AG20443 (cell line): ENCODE measurements at places on chromosomes 1 and 21.

DNA sequence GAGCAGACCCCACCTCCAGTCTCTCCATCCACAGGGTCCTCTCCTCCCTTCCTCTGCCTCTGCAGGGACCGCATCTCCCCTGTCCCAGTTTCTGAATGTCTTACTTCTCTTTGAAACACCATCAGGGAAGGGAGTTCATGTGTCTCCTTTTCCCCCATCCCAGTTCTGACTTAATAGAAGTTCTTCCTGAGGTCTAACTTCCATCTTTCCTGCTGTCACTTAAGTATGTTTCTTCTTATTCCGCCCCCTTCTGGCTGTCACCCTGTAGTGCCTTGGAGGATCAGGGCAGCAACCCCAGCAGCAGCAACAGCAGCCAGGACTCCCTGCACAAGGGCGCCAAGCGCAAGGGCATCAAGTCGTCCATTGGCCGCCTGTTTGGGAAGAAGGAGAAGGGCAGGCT, 29.3 kb downstream of the MYOG start:
- no peak for DNase-seq

DNA sequence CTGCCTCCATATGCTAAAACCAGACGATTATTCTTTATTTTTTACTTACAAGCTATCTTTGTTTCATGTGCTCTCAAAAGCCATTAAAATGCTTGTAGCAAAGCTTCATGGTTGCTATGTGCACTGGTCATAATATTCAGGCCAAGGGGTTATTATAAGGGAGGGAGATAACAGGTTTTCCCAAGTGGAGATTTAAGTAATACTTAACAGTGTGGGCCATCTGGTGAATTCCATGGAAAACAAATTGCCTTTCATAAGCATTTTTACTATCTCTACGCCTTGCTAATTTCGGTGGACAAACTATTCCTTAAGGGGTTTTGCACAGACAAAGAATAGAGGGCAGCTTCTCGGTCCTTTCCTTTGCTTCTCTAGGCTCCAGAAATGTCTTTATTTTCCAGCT, 137.8 kb downstream of the NUF2 start:
- DNase-seq: no peak

- DNase-seq: no peak
These were observed 57.9 kb downstream of the LACTBL1 start for GRCh38 chr1:22914633-22915217.

DNA sequence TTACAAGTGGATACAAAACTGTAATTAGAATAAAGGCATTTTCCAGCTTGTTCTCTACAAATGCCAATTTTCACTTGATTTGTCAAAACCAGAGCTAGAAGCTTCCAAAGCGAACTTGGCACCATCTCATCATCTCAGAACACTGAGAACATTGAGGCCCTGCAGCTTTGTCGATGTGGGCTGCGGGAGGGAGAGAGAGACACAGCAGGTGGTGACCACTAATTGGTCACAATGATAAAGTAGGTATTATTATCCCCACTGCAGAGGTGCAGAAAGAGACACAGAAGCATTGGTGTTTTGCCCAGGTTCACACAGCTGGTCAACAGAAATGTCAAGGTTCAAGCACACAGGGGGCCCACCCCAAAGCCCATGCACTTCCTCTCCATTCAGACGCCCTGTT, 72.2 kb upstream of the KRTAP19-8 start:
- no peak for DNase-seq

GRCh38 chr21:16034446-16035190, 304.8 kb downstream of the USP25 start:
- no peak for DNase-seq

DNA sequence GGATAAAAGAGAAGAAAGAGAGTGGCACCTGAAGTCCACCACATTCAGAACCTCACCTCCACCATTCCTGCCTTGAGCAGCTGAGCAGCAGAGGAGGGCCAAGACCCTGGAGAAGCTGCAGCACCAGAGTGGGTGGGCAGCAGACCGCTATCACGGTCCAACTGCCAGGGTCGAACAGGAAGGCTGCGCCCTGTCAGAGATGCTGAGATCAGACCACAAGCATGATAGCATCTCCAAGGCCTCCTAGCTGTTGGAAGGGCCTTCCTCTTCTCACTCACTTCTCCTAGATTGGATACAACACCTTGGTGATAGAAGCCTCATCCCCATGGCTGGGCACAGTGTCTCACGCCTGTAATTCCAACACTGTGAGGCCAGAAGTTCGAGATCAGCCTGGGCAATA, 12.1 kb upstream of the SLC45A3 start:
- no peak for DNase-seq

- no peak for DNase-seq
These were observed 394.2 kb upstream of the LYPLAL1 start for GRCh38 chr1:218779341-218780100.

DNA sequence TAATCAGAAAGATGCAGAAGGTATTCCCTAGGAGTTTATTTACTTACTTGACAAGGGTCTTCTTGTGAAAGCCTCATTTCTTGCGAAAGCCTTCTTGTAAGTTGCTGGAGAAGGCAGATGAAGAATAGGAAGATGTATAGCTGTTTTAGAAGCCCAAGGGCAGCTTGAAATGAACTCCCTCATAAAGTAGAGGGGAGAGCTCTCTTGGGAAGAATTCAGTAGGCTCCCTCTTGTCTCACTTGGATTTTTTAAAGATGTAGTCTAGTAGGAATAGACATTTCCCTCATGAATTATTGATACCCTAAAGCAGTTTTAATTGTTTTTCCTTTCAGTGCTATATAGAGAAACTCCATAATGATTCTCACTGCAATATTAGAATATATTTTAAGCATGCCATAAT, 639.2 kb upstream of the CXADR start:
- DNase-seq: no peak

GRCh38 chr21:32329331-32329730, 30.7 kb downstream of the MRAP start:
- DNase-seq: peak; percentile 71

DNA sequence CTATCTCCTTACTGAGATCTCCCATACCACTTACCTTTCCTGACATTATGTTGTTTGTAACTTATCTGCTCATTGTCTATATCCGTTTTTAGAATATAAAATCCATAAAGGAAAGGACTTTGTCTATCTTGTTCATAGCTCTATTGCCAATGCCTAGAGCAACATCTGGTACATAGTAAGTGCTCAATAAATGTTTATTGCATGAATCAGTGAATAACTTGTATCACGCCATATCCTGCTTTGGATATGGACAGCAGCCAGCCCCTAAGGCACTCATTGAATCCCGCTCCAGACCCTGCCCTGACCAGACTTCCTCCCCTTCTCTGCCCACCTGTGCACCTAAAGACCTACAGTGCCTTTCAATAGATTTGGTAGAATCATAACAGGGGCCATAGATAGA, 298.1 kb upstream of the PLXNA2 start:
- no peak for DNase-seq

DNA sequence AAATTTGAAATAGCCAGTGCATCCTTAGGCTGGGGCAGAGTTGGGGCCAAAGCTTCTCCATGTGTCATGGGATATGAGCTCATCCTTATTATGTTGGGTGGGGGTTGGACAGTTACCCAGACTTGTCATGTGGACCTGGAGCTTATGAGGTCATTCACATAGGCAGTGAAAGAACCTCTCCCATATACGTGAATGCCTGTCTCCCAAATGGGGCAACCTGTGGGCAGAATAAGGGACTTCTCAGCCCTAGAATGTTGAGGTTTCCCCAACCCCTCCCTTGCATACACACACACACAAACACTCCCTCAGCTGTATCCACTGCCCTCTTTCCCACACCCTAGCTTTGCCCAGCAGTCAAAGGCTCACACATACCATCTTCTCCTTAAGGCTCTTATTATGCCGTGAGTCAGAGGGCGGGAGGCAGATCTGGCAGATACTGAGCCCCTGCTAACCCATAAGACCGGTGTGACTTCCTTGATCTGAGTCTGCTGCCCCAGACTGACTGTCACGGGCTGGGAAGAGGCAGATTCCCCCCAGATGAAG, 2.3 kb upstream of the IVL start:
- peak; percentile 74 for DNase-seq
